Melanocyte of skin (primary cell): ENCODE measurements at places on chromosomes 12 and 14. TPM values are rescaled to one million over a fixed set of nuclear protein-coding genes. Genes with fewer than 3 reads are reported as not detected.

Gene P2RX2
- not detected in 2 replicates for total RNA-seq

Gene TESPA1
- total RNA-seq, result not detected in 2 replicates

Gene C12orf50
- not detected in 2 replicates for total RNA-seq

Gene VDR
- 4.4 and 4.8 TPM in 2 replicates for total RNA-seq

Gene COCH
- 0.69 TPM in 1 of 2 replicates, not detected in the other for total RNA-seq

Gene IL22
- not detected in 2 replicates for total RNA-seq

Gene TPH2
- not detected in 2 replicates for total RNA-seq

Gene PPP1R36
- 1.0 and 1.1 TPM in 2 replicates for total RNA-seq

Gene PPM1H
- 39.6 and 76.8 TPM in 2 replicates for total RNA-seq
